Brain (organoid and tissue), 16 donors: ENCODE measurements at places on chromosomes 16 and 17. TPM values are rescaled to one million over a fixed set of nuclear protein-coding genes. Genes with fewer than 3 reads are reported as not detected.

CDH13 gene
- 10.7 TPM for polyA plus RNA-seq

TEX14 gene
- 0.36 TPM for polyA plus RNA-seq

GRCh38 chr17:42514279-42514678, 21.8 kb upstream of the NAGLU start:
- no peak for DNase-seq

DNA sequence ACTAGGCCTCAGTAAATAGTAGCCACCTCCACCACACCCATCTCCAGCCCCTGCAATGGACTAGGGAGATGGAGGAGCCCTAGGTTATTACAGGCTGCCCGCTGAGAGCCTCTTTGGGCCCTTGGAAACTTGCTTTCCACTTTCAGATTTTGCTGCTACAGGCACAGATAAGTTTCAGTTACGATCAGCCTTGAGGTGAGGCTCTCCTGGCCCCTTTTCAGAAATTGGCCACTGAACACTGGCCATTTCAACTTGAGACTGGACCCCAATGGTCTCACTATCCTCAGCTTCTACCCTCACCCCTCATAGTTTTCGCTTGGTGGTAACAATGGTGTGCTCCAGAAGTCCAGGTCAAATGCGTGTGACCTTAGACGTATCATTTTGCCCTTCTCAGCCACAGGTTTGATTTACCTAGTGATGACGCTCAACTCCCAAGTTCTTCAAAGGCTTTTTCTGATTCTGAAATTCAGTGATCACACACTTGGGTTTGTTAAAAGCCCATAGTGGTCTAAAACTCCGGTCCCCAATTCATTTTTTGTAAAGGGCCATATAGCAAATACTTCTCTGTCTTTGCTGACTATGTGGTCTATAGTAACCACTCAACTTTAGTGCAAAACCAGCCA, 1.0 kb downstream of the PMM2 start:
- DNase-seq: no peak

DNA sequence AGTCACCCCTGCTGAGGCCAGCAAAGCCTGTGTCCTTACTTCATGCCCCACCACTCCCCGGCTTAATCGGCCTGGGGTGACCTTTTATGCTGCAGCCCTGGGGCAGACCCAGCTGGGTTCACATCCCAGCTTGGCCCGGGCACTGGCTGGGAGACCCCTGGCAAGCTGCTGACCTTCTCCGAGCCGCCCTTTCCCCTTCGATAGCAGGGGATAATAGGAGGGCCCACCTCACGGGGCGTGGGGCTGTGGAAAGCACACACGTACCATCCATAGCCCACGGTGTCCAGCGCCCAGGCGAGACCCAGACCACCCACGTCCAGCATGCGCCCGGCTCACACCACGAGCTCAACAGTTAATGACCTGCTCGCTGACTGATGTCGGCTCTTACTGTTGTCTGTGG, 26.8 kb downstream of the TBC1D16 start:
- DNase-seq: no peak

GRCh38 chr17:1563786-1564613, 1.4 kb upstream of the PITPNA start:
- no peak for DNase-seq

- no peak for DNase-seq
These were observed 114.4 kb downstream of the XYLT1 start for GRCh38 chr16:17356243-17356933.

DNA sequence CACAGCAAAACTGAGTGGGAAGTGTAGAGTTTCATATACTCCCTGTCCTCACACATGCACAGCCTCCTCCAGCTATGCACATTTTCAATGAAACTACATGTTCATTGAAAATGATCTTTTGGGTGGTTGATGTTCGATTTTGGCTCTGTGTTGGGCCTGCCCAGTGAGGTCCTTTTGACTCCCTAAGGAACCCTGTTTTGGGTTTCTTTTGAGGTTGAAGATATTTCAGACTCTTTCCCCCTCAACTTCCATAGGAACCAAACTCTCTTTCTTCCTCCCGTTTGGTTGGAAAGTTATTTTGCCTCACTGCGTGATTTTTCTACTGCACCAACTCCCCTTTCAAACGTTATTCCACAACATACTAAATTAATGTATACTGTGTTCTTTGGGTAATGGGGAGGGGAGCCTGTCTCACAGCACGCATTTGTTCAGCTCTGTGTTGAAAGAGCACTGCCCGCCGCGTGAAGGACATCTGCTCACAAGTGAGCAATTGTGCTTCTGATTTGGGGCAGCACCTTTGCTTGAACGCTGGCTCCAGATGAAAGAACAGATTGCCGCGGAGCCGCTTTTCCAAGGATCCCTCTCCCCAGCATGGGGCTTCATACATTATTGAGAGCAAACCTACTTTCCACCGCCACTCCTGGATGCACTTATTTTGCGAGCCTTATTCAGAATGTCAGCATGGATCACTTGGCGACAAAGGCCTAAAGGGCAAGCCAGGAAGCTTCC, 385.9 kb downstream of the WWOX start:
- DNase-seq: peak; percentile 93
